ENCODE measurements at places on chromosomes 3 and 15.

DNA sequence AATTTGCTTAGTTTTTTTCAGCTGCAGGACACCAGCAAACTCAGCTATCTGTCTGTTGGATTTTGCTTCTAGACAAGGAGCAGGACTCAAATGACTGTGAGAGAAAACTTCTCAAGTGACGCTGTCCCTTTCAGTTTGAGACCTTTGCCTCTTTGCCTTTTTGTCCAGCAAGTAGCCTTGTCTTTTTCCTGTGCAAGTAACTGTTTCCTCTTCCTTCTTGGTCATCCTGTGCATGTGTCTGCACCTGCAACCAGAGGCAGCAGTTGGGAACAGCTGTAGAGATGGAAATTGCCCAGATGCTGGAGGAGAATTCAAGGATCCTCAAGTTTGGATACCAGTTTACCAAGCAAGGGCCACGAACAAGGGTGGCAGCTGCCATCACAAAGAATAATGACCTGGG is 23.3 kb upstream of the TMOD3 start:
- no peak for DNase-seq

GRCh38 chr3:73249047-73249446 is 187.6 kb downstream of the EBLN2 start:
- DNase-seq, result no peak

DNA sequence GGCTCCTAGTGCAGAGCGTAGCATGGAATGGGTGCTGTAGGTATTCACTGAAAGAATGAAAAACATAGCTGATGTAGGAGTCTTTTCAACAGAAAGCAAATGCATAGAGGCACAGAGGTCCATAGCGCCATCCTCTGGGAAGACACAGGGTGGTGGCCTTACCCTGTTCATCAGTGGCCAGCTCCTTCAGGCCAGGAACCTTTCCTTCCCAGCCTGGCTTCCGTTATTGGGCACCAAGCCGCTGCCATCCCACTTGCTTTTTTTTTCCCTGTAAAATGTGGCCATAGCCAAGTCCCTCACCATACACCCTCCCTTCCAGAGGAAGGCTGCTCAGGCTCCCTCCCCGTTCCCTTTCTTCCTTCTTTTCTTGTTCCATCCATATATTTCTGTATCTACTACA is 118.1 kb downstream of the ZNF621 start:
- no peak for DNase-seq

DNA sequence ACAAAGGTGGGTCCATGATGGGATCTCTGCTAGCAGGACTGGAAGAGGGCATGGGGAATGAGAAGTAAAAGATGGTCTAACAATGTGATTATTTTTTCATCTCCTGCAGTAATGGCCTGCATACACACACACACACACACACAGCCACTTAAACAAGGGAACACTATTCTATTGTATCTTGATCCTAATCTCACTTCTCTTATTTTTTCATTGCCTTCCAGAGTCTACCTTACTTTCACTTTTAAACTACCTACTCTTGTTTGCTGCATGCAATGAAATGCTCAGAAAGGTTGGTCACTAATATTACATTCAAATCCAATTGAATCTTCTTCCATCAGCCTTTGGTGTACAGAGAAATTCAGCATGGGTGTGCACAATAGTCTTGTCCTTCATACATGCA is 853.8 kb downstream of the IGSF11 start:
- no peak for DNase-seq

DNA sequence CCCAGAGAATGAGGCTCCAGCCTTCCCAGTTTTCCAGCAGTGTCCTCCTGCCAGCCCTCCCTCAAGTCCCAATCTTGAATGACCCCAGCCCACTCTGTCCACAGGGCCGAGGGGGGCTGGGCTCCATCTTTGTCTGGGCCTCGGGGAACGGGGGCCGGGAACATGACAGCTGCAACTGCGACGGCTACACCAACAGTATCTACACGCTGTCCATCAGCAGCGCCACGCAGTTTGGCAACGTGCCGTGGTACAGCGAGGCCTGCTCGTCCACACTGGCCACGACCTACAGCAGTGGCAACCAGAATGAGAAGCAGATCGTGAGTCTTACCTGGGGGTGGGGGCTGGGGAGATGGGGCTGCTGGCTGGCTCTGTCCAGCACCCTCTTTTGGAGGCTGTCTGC is 5.6 kb upstream of the FES start:
- no peak for DNase-seq

DNA sequence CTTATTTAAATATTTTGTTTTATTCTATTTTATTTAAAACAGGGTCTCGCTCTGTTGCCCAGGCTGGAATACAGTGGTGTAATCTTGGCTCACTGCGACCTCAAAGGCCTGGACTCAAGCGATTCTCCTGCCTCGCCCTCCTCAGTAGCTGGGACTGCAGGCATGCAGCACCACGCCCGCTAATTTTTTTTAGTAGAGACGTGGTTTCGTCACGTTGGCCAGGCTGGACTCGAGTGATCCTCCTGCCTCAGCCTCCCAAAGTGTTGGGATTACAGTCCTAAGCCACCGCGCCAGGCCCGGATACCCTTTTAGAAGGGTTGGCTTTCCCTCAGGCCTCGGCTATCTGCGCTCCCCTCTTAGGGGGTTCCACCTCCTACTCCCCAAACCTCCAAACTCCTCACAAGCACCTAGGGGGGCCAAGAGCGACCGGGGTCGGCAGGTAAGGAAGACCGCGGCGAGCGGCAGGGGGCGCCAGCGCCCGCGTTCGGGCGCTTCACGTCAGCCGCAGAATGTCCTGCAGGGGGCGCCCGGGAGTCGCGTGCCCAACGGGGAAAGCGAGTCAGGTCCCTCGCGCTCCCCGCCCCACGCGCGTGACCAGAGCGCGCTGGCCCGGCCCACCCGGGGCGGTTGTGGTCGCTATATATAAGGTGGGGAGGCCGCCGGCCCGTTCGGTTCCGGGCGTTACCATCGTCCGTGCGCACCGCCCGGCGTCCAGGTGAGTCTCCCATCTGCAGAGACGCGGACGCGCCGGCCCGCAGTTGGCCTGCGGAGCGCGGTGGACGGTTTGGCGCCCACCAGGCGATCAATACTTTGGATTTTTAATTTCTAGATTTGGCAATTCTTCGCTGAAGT is 51.8 kb upstream of the GATM start:
- DNase-seq, result no peak

DNA sequence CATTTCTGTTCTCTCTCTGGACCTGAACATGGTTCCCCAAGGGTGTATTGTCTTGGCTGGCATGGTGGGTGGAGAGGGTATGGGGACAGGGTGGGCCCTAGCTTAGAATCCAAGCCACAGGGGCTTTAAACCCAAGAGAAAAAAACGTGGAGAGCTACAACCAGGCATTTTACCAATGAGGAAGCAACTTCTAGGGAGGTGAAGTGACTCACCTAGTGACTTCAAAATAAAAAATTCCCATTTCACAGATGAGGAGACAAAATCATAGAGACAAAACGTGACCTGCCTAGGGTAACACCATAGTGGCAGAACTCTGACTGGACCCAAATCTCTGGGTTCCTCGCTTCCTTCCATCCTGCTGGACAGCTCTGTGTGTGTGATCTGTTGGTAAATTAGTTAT is 216.8 kb downstream of the RPLP1 start:
- no peak for DNase-seq

DNA sequence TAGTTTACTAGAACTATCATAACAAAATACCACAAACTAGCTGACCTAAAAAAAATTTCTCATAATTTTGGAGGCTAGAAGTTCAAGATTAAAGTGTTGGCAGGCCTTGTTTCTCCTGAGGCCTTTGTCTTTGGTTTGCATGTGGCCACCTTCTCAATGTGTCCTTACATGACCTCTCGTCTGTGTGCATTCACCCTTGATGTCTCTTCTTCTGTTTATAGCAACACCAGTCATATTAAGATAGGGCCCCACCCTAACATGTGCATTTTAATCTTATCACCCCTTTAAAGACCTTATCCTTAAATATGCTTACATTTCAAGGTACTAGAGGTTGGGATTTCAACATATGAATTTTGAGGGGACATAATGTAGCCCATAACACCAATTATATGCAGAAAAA is 177.0 kb downstream of the ZBBX start:
- no peak for DNase-seq

- peak; percentile 56 for DNase-seq
These were observed 710 bp upstream of the CLK3 start for GRCh38 chr15:74614744-74615507.

DNA sequence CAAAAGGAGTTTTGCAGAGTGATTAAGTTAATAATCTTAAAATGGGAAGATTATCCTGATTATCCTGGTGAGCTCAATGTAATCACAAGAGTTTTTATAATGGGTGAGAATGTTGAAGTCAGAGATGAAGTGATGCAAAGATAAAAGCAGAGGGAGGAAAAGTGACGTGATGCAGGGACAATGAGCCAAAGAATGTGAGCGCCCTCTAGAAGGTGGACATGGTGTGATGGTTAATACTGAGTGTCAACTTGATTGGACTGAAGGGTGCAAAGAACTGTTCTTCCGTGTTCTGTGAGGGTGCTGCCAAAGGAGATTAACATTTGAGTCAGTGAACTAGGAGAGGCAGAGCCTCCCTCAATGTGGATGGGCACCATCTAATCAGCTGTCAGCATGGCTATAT is 569.6 kb upstream of the AGTR1 start:
- DNase-seq, result no peak

DNA sequence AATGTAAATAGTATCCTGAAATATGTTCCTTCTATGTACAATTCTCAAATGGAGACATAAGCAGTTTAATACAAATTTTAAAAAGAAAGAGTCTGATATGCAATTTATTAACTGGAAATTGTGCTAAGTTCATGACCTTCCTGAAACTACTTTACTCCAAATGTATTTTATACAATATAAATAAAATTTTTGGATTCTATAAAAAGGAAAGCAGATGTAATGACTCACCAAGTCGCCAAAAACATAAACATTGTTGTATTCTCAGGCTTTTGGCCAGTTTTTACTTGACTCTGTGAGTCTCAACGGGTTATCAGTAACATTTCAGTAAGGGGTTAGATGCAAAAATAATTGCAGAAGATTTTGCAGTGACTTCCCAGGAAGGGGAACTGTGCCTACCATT is 948.2 kb downstream of the EPHA3 start:
- DNase-seq, result no peak

- DNase-seq, result peak; percentile 2
These were observed 139.9 kb downstream of the SEMA6D start for GRCh38 chr15:47857014-47857775.
